ENCODE measurements at places on chromosomes 5 and 9.

DNA sequence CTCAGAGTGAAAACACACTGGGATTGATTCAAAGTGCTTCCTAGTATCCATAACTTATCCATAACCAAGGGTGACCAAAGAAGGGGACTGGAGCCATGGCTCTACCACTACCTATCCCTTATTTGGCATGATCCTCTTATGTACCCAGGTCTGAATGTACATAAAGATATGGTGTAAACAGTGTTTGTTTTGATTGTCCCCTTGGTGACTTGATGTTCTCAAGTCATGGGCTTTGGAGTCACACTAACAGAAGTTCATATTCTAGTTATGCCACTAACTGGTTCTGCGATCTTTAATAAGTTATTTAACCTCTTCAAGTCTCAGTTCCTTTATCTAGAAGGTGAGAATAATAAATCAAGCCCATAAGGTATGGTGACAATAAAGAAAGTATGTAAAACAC is 283.4 kb upstream of the PTGER4 start:
- no peak for DNase-seq

GRCh38 chr5:52831786-52832511 is 44.2 kb downstream of the ITGA1 start:
- DNase-seq: no peak

DNA sequence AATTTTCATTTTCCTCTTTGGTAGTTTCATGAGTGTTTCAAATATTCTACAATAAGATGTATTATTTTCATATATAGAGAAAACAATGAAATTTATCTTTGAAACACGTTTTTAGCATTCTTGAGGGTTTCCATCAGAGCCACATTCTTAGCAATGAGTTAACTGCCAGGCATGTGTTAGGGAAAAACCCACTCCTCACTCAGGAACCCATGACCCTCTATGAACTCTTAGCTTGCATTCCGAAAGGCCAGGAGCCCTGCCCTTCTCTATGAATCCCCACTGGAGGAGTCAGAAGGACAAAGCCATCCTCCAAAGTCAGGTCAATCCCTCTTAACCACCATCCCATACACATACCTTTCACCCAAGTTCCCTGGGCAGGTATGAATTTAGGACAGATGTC is 57.5 kb downstream of the ADAMTS12 start:
- DNase-seq: no peak

- no peak for DNase-seq
Measured at GRCh38 chr9:99666571-99666970, 155.1 kb upstream of the NR4A3 start.
